ENCODE measurements at places on chromosomes 13 and 19.

- DNase-seq: no peak
Measured at GRCh38 chr19:3161453-3161852, 17.1 kb upstream of the S1PR4 start.

DNA sequence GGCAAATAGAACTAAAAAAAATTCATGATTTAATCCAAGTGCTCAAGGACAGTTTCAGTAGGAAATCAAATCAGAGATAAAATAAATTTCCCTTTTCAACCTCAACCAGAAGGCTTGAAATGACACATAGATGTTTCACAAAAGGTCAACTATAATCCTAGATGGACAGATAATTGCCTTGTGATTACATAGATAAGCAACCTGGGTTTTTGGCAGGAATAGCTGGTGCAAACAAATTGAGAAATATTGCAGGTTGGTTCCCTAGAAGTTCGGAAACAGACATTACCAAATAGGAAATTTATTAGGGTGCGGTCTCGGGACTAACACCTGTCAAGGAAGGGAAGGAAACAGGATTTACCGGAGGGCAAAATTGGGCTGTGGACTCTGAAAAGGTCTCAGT is 497.5 kb downstream of the COG6 start:
- DNase-seq: no peak

- no peak for DNase-seq
Measured at GRCh38 chr19:807627-808422, 10.6 kb downstream of the PTBP1 start.

- no peak for DNase-seq
Measured at GRCh38 chr13:35293579-35294226, 182.8 kb downstream of the MAB21L1 start.

GRCh38 chr19:46404753-46405468 is 8.5 kb downstream of the CCDC8 start:
- no peak for DNase-seq

- DNase-seq: no peak
Measured at GRCh38 chr19:13092606-13093235, 9.9 kb downstream of the LYL1 start.

GRCh38 chr19:49150106-49150943 is 4.9 kb downstream of the HRC start:
- DNase-seq: peak; percentile 83

- DNase-seq: no peak
Measured at GRCh38 chr13:44148159-44148914, 225.3 kb upstream of the SERP2 start.

DNA sequence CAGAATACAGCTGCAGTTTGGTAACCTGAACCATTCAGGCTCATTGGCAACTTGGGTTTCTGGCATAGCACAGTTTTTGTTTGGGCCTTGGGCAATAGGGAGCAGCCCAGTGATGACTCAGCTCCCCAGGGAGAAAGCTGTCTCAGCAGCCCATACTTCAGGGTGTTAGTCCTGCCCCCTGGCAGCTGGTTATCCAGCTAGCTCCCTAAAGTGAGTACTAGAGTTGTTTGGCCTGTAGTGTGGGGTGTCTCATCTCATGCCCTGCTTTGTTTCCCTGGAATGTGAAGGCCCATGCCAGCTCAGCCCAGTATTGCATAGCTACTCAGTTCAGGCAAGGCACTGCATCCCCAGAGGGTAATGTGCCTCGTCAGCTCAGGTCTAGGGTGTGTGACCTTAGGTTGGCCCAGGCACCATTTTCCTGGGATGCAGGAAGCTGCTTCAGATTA is 18.2 kb upstream of the ZNF543 start:
- DNase-seq: no peak

DNA sequence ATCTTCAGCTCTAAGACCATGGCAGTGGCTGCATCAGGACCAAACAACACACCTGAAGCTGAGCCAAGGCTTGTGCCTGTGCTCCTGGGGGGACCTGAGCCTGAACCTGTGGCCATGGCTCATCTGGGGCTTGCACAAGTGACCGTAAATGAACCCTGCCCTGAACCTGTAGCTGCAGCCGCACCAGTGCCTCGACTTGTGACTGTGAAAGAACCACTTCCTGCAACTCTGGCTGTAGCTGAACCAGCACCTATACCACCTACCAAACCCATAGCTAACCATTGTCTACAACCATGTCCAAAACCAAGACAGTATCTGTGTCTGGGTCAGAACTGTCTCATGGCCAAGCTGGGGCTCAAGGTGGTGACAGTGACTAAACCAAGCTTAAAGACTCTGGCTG is 28.2 kb upstream of the SDHAF1 start:
- no peak for DNase-seq

DNA sequence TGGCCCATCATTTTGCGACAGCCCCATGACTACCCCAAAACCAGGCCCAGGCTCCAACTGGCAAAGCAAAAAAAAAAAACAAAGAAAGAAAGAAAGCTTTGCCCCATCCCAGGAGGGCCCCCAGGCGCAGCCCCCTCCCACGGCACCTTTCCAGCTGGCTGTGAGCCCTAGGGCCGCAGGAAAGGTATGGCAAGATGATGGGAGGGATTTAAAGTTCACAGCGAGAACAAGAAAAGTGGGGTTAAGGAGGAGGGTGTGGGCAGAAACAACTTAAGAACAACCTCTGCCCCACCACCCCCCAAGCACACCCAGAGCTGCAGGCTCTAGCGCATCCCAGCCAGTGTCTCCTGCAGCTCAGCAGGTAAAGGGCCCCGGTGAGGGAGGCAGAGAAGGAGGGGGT is at the start of gene CYP2F1:
Gene CYP2F1 (plus strand): TSS at position 301 of the 400 bp plus-strand sequence. CDS start 1,757 bp downstream, outside the sequence.
- DNase-seq: no peak

GRCh38 chr13:113526466-113527220 is 36.1 kb upstream of the DCUN1D2 start:
- DNase-seq: no peak

GRCh38 chr19:17765069-17765618 is 13.9 kb downstream of the FCHO1 start:
- no peak for DNase-seq

GRCh38 chr13:25329706-25330105 is 28.3 kb downstream of the NUP58 start:
- no peak for DNase-seq

DNA sequence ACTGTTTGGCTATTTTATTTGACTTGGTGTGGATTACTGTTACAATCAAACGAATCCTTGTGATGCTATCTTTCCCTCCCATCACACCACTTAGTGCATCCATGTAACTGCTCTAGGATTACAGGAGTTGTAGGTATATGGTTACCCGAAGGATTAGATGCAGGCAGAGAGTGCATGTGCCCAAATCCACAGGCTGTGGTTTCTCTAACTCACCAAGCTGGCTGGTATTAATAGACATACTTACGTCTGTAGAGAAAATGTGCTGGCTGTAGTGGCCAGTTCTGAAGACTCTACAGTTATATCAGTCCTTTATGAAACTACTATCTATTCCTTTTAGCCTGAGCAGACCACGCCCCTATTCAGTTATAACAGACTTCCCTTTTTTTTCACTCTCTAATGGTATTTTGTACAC is 1.1 kb upstream of the HMGB1 start:
- no peak for DNase-seq

GRCh38 chr13:111490611-111491010 is 170.2 kb downstream of the TEX29 start:
- no peak for DNase-seq

DNA sequence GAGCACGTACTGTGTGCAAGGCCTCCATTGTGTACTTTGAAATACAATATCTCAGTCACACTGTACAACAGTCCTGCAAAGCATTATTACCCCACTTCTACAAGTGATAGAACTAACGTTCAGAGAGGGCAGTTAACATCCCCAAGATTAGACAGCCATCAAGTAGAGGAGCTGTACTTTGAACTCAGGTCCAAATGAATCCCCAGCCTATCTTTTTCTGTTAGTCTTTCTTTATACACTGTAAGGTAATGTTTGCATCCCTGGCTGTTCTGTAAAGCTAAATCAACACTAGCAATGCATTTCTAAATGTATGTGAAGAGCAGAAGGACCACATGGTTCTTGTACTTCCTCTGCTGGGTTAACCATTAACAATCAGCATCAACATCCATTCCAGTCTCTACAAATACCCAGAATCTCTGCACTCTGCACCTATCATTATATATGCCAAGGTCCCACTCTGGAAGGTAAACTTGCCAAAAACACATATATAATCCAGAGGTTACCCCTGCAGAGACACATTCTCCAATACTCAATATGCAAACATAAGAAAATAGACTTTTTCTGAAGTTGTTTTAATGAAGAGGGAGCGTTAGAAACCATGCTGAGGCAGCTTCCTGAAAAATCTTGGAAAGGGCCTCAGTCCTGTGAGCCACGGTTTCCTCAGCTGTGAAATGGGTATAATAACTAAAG is 182.3 kb downstream of the MZT1 start:
- DNase-seq: no peak

GRCh38 chr19:21921691-21922180 is 85.8 kb upstream of the ZNF43 start:
- no peak for DNase-seq

GRCh38 chr13:113297370-113298042 is 467 bp downstream of the LAMP1 start:
- peak; percentile 33 for DNase-seq

DNA sequence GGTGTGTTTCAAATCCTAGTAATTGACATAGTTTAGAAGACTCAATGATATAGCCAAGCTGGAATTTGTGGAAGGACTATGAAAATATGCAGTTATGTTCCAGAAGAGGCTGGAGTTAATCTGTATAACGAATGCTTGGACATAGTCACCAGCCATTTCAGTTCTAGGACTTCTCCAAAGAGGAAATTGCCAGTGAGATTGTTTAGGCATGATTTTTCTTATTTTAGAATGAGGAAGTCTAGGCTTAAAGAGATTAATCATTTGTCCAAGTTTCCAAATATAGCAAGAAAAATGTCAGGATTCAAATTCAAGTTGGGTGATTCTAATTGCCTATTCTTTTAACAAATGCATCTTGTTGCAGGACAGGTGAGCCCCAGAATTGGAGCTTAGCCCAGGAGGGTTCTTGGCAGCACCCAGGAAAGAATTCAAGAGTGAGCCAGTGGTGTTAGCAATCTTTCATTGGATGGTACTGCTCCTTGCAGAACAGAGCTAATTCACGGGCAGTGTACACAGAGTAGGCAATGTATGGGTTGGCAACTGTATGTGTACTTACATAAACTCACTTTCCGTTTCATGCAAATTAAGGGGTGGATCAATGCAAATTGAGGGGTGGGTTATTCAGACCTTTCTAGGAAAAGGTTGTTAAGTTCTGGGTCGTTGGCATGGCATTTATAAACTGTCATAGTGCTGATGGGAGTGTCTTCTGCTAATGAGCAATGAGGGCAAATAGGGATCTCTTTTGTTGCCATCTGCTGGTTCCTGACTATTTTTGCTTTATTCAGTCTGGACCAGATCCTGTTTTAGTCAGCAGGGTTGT is 763.1 kb upstream of the SLITRK1 start:
- no peak for DNase-seq

DNA sequence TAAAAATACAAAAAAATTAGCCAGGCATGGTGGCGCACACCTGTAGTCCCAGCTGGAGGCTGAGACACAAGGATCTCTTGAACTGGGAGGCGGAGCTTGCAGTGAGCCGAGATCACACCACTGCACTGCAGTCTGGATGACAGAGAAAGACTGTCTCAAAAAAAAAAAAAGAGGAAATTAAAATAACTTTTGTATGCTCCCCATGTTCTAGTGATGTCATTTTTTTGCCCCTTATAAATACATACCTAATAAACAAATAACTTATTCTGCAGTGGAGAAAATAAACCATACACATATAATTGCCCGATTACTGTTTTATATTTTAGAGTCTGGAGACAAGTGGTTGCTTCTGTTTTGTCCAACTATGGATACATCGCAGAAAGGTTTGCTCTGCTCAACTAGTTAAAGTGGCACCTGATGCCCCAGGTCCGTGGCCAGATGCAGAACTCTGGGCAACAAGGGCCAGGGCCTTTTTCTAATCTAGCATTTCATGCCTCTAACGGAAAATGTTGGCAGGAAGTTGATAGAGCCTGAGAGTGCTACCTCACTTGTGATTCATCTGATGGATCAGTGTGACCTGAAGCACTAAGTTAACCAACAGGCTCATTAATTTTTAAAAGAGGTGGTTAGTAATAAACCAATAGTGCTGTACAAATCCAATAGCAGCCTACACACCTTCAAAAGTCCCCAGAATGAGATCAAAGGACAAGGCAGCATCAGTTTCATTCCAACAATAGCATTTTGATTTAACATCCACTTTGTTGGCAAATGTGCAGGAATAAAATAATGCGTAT is 18.8 kb downstream of the UBE2L5 start:
- no peak for DNase-seq

- no peak for DNase-seq
Measured at GRCh38 chr19:1518471-1518870, 5.4 kb upstream of the PLK5 start.

GRCh38 chr13:98780451-98780850 is 28.0 kb upstream of the SLC15A1 start:
- no peak for DNase-seq

GRCh38 chr13:99796175-99796819 is 175.3 kb downstream of the ZIC5 start:
- peak; percentile 64 for DNase-seq

DNA sequence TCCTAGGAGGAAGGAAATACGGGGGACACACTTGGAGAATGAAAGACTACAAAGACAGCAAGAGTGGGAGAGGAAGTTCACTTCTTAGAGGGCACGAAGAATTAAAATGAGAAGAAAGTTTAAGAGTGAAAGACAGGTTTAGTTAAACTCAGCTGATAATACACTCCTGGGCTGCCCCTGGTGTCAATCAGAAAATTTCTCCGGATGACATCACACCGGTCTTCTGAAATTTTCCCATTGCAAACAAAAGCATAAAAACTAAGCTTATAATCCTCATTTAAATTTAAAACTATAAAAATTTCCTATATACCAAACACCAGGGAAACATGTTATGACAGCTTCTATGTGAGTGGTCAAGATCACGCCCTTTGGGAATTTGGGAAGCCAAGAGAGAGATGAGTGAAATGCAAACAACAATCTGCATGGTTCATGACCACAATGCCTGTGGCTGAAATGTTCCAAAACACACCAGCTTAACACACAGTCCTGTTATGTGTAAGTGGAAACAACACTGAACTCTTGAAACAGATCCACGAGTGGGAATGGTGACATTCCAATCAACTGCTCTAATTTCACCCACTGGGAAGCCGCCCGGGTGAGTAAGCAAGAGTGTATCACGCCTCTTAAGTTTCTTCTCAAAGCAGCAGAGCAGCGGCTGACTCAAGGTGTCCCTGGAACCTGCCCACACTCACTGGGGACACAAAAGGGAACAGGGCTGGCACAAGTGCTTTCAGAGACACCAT is 49.0 kb downstream of the BRD4 start:
- DNase-seq: no peak

Data from endothelial cell (in vitro differentiated cells).